Stimulated activated CD4-positive, alpha-beta T cell treated with anti-CD3 and anti-CD28 coated beads, Interleukin-1b, Interleukin-23, amount 100 ng/mL, for 48 hours (primary cell): ENCODE measurements at places on chromosomes 1 and 21.

DNA sequence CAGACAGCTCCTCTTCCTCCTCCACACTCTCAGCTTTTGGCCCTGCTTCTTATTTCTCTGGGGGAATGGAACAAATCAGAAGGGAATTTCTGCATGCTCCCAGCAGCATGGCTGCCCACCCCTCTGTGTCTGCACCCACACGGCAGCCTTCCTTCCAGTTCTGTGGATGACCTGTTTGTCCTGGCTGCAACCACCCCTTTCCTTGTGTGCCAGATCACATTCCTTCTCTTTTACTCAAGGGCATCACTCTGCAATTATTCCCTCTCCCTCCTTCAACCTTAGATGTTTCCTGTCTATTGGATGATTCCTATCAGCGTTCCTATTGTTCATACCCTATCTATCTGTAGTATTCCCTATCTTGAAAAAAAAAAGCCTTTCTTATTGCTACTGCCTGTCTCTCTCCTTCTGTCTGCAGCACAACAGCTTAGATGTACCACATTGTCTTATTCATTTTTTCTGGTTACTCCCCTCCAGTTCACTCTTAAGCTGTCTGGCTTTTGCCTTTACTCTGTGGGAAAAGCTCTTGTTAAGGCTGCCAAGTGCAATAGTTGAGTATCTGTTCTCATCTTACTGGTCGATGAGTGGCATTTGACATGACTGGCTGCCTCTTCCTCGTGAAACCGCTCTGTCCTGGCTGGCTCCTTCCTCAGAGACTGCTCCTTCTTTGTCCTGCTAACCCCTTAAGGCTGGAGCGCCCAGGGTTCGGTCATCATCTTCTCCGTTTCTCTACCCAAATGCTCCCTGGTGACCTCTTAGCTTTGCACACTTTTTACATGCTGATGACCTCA is 351.1 kb downstream of the CAMTA1 start:
- no peak for DNase-seq

- no peak for DNase-seq
Observed at GRCh38 chr1:210557426-210558077, 228.8 kb downstream of the HHAT start.

- DNase-seq: no peak
Observed at GRCh38 chr21:25506887-25507286, 100.4 kb downstream of the MRPL39 start.

- no peak for DNase-seq
Observed at GRCh38 chr1:170424346-170424745, 107.6 kb upstream of the GORAB start.

GRCh38 chr1:82778612-82779011 is 977.9 kb downstream of the ADGRL2 start:
- no peak for DNase-seq

DNA sequence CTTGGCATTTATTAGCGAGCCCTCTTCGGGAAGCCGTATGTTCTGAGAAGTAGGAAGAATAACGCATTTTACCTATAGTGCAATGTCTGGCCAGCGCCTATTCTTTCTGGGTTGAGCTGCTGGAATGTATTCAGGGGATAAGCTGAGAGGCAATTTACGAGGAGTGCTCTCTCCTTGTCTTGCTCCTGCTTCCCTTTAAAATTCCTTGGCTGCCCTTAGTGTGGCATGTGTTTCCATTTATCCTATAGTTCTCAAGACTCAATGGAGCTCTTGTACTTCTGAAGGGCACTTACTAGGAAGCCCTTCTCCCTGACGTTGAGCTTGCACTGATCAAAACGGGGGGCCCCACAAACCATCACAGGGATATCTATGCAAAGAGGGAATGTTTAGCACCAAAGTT is 364.6 kb downstream of the DISC1 start:
- DNase-seq: no peak

DNA sequence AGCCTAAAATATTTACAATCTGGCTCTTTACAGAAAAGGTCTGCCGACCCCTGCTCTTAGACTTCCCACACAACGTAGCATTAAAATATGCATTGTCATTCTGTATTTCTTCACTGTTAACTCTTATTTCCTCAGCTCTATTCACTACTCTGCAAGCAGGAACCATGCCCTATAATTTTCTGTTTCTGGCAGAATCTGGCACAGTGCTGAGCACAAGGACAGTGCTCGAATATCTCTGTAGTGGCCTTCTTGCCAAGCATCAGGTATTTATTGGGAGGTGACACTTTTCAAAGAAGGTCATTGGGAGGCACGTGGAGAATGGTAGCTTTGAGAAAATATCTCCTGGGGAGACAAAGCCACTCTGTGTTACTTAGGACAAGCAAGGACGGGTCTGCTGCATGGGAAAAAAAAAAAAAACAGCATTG is 77.9 kb downstream of the PSMG1 start:
- DNase-seq: no peak

- no peak for DNase-seq
Observed at GRCh38 chr1:39590546-39590945, 14.0 kb upstream of the PABPC4 start.
